Right atrium auricular region (tissue), 2 donors: ENCODE measurements at places on chromosomes 16 and 17. TPM values are rescaled to one million over a fixed set of nuclear protein-coding genes. Genes with fewer than 3 reads are reported as not detected.

ZNF263 gene
- 11.0 TPM for total RNA-seq

ABCC11 gene
- not detected for total RNA-seq

HIGD1B gene
- not detected for total RNA-seq

ACSM5 gene
- total RNA-seq = 1.7 TPM

PYY gene
- total RNA-seq = not detected

FBXO39 gene
- not detected for total RNA-seq

MMP28 gene
- total RNA-seq = 10.5 TPM

ABCA8 gene
- 65.9 TPM for total RNA-seq

MYH2 gene
- not detected for total RNA-seq

TEDC2 gene
- total RNA-seq = 4.1 TPM
